ENCODE measurements at places on chromosomes 4 and X. TPM values are rescaled to one million over a fixed set of nuclear protein-coding genes. Genes with fewer than 3 reads are reported as not detected.

The F11 gene
- not detected for total RNA-seq

The ARHGAP6 gene
- 9.0 TPM for total RNA-seq

The TADA2B gene
- total RNA-seq = 73.7 TPM

The WDR17 gene
- total RNA-seq = 3.1 TPM

- no peaks in the 10 kb centered on the region for H3K4me1 ChIP-seq
- no peaks in the 10 kb centered on the region for H3K27me3 ChIP-seq
- peak; percentile 17 for DNase-seq
- H3K27ac ChIP-seq = no peak overlapping the region
- H3K36me3 ChIP-seq = no peaks in the 10 kb centered on the region
- H3K4me3 ChIP-seq = no peak overlapping the region
Measured at GRCh38 chr4:178086320-178086719, 644.1 kb upstream of the AGA start.

DNA sequence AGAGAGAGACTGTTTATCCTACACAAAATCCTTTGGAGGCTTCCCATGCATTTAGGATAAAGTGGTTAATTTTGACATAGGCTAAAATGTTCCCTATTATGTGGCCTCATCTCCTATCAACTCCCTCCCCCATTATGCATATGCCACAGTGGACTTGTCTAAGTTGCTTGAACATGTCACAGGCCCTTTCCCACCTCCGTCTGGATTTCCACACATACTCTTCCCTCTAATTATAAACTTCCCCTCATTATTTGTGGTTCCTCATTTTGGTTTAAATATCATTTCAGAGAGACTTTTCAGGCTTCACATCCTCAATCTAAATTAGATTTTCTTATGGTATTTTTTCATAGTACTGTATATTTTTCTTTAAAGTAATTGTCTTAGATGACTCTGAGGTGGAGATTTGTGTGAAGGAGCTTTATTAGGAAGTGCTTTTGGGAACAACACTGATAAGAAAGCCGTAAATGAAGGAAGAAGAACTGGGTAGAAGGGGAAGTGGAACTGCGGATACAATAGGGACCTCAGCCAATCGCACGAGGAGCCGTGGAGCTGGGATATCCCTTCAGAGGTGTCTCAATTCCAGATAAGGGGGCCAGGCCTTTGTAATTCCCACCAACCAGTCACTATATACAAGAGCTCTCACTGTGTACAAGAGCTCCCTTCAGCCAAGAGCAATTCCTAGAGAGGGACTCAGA lies 7.9 kb downstream of the C4orf17 start:
- H3K36me3 ChIP-seq = no peaks in the 10 kb centered on the region
- H3K27me3 ChIP-seq = no peaks in the 10 kb centered on the region
- no peaks in the 10 kb centered on the region for H3K4me1 ChIP-seq

GRCh38 chrX:112802541-112802940 lies 38.1 kb downstream of the AMOT start:
- no peak overlapping the region for H3K27ac ChIP-seq
- DNase-seq = no peak
- H3K4me1 ChIP-seq = no peaks in the 10 kb centered on the region
- no peak overlapping the region for H3K4me3 ChIP-seq
- peaks cover 10% of the 10 kb centered on the region for H3K27me3 ChIP-seq

DNA sequence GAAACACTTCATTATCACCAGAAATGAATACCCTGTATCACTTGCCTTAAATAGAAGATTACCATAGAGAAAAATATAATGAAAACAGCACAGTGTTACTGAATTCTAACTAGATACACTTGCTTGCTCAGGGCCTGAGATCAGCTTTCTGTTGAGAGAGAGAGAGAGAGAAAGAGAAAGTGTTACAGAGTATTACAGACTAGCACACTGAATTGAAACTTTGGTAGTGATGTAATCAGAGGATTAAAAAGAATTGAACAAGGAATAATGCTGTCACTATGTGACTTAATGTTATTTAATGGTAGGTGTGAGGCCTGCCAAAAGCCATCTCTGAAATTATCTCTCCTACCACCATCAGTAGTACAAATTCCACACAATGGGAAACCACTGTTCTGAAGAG lies 35.5 kb upstream of the CASK start:
- no peaks in the 10 kb centered on the region for H3K27me3 ChIP-seq
- H3K27ac ChIP-seq = no peak overlapping the region
- no peak overlapping the region for H3K4me3 ChIP-seq
- DNase-seq = no peak
- H3K4me1 ChIP-seq = no peaks in the 10 kb centered on the region

GRCh38 chrX:10166248-10166716 lies 9.5 kb downstream of the CLCN4 start:
- H3K27ac ChIP-seq = peak overlapping the region; percentile 54
- no peak overlapping the region for H3K4me3 ChIP-seq
- H3K27me3 ChIP-seq = no peaks in the 10 kb centered on the region
- DNase-seq = no peak
- peaks cover 18% of the 10 kb centered on the region for H3K4me1 ChIP-seq

DNA sequence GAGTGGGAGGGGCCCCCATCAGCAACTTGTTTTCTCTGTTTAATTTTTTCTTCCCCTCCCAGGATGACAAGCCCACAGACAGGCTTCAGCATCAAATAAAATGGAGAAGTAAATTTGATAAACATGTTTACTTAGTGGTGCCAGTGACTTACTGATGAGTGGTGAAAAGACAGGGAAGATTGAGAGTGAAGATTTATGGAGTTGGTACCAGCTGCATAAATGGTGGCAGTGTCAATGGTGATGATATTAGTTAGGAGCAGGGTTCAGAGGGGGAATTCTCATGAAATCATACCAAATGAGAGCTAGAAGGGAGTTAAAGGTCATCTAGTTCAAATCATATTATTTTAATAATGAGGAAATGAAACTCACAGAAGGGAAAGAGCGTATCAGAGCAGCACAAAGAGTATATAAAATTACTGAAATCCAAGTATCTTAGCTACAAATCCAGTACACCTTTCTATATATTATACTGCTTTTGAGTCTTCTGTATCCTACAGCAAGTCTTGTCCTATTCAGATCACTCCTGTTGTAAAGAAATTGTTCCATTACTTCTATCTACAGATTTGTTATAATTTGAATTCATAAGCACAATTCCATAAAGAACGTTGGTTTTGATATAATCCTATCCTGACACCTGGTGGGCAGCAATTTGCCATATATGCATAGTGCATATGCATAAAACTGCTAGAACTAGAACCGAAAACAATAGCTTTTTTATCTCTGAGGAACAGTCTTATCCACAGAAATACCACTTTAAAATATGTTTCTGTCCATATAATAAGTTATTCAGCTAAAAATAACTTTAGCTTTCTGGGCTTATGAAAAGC lies 5.0 kb downstream of the P2RY10 start:
- H3K27me3 ChIP-seq = no peaks in the 10 kb centered on the region
- H3K4me1 ChIP-seq = no peaks in the 10 kb centered on the region
- no peak for DNase-seq
- H3K4me3 ChIP-seq = no peak overlapping the region
- no peaks in the 10 kb centered on the region for H3K36me3 ChIP-seq

GRCh38 chrX:56564164-56564885 lies 898 bp downstream of the UBQLN2 start:
- DNase-seq = no peak
- H3K4me3 ChIP-seq = peak overlapping the region; percentile 59
- no peaks in the 10 kb centered on the region for H3K36me3 ChIP-seq
- H3K27me3 ChIP-seq = no peaks in the 10 kb centered on the region
- H3K4me1 ChIP-seq = peaks cover 26% of the 10 kb centered on the region

- no peaks in the 10 kb centered on the region for H3K4me1 ChIP-seq
- no peaks in the 10 kb centered on the region for H3K27me3 ChIP-seq
- no peaks in the 10 kb centered on the region for H3K36me3 ChIP-seq
- H3K27ac ChIP-seq = no peak overlapping the region
- no peak for DNase-seq
- no peak overlapping the region for H3K4me3 ChIP-seq
Measured at GRCh38 chr4:124642846-124643245, 69.7 kb downstream of the ANKRD50 start.

DNA sequence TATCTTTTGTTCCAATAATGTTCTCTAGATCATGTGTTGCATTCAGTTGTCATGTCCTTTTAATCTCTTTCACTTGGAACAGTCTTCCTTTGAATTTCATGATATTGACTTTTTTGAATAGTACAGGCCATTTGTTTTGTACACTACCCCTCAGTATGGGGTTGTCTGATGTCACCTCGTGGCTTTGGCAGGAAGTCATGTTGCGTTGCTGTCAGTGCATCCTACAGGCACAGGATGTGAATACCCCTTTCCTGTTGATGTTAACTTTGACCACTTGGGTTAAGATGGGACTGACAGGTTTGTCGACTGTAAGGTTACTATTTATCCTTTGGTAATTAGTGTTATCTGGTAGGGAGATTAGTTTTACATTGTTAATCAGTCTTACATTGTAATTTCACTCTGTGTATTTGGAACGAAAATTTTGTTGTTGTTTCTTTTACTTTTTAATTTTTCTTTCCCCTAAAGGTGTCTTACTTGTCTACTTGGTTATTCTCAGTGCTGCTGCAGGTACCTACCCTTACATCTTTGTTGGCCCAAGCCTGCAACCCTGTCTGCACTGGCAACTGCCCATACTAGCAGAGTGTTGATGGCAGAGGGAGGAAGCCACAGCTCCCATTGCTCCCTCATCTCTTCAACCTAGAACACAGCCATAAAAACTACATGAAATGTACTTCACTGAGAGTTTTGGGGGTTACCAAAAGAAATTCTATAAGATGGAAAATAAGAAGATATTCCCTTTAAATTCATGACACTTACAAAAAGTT lies 14.7 kb upstream of the ATP8A1 start:
- H3K27me3 ChIP-seq = no peaks in the 10 kb centered on the region
- H3K4me3 ChIP-seq = no peak overlapping the region
- no peak for DNase-seq
- no peaks in the 10 kb centered on the region for H3K4me1 ChIP-seq
- H3K27ac ChIP-seq = no peak overlapping the region
- no peaks in the 10 kb centered on the region for H3K36me3 ChIP-seq

DNA sequence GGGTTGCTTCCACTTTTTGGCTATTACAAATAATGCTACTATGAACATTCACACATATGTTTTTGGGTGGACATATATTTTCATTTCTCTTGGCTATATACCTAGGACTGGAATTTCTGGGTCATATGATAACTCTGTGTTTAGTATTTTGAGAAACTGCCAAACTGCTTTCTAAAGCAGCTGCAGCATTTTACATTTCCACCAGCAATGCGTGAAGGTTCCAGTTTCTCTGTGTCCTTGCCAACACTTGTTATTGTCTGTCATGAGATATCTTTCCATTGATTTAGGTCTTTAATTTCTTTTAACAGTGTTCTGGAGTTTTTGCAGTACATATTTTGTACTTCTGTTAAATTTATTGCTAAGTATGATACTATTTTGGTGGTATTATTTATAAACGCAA lies 48.3 kb downstream of the CLCN5 start:
- H3K27ac ChIP-seq = no peak overlapping the region
- no peaks in the 10 kb centered on the region for H3K27me3 ChIP-seq
- H3K4me1 ChIP-seq = no peaks in the 10 kb centered on the region
- H3K4me3 ChIP-seq = no peak overlapping the region

- no peaks in the 10 kb centered on the region for H3K27me3 ChIP-seq
- no peaks in the 10 kb centered on the region for H3K36me3 ChIP-seq
Measured at GRCh38 chr4:35124106-35124505, 1120.2 kb downstream of the ARAP2 start.

GRCh38 chr4:153758136-153758535 lies 1.7 kb downstream of the RNF175 start:
- DNase-seq = no peak
- no peak overlapping the region for H3K4me3 ChIP-seq
- no peak overlapping the region for H3K27ac ChIP-seq
- peaks cover 10% of the 10 kb centered on the region for H3K4me1 ChIP-seq

DNA sequence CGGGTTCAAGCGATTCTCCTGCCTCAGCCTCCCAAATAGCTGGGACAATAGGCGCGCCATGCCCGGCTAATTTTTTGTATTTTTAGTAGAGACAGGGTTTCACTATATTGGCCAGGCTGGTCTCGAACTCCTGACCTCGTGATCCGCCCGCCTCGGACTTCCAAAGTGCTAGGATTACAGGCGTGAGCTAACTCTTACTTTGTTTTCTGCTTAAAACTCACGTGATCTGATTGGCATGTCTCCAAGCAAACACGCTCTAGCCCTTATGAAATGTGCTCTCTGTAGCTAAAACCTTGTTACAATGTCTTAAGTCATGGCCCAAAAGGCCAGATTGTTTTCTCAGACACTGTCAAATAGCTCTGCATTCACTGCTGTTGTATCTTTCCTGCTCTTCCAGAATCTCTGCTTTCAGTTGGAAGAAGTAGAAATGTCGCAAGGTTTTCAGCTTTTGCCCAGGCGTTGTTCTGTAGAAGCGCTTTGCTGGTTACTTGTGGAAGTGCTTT lies 39.7 kb upstream of the OGT start:
- no peaks in the 10 kb centered on the region for H3K27me3 ChIP-seq
- H3K27ac ChIP-seq = peak overlapping the region; percentile 37
- no peaks in the 10 kb centered on the region for H3K4me1 ChIP-seq
- peak overlapping the region; percentile 57 for H3K4me3 ChIP-seq

- no peaks in the 10 kb centered on the region for H3K36me3 ChIP-seq
- H3K4me3 ChIP-seq = no peak overlapping the region
- H3K27ac ChIP-seq = no peak overlapping the region
- peaks cover 30% of the 10 kb centered on the region for H3K4me1 ChIP-seq
- no peak for DNase-seq
- H3K27me3 ChIP-seq = no peaks in the 10 kb centered on the region
Measured at GRCh38 chr4:99029018-99029735, 33.7 kb downstream of the METAP1 start.

Measured in stomach (tissue), 19 donors.